ENCODE measurements at places on chromosomes 2 and 18.

- DNase-seq: no peak
These were observed 114.8 kb downstream of the MIB1 start for GRCh38 chr18:21855432-21855831.

GRCh38 chr2:101038455-101039255, 36.6 kb downstream of the RPL31 start:
- DNase-seq: peak; percentile 29

- peak; percentile 6 for DNase-seq
These were observed 90.4 kb downstream of the PID1 start for GRCh38 chr2:229180658-229181057.

GRCh38 chr2:85659324-85659981, 8.5 kb downstream of the SFTPB start:
- no peak for DNase-seq

GRCh38 chr18:48409591-48410094, 460 bp upstream of the ZBTB7C start:
- DNase-seq: peak; percentile 12

GRCh38 chr2:150327564-150328489, 159.6 kb downstream of the RND3 start:
- no peak for DNase-seq
